Panc1 (cell line): ENCODE measurements at places on chromosomes 1 and 21.

DNA sequence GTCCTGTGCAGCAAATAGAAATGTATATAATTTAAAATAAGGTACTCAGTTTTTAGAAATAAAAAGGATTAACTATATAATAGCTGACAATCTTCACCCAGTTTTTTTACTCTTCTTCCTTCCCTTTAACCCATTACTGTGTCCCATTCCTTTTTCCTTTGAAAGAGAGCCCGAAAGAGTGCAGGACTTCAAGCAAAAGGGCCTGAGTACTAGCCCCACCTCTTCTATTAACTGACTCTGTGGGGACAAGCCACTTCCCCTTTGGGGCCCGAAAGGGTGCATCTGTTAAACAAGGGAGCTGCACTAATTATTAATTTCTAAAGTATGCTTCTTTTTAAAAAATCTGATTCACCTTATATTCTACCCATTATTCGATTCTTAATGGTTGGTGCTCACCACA is 3.3 kb downstream of the USP24 start:
- DNase-seq: no peak

- DNase-seq: no peak
Observed at GRCh38 chr1:177368255-177368654, 197.5 kb downstream of the BRINP2 start.

- DNase-seq: no peak
Observed at GRCh38 chr1:94027721-94028515, 93.0 kb downstream of the ABCA4 start.

- no peak for DNase-seq
Observed at GRCh38 chr1:70554341-70554740, 143.3 kb downstream of the CTH start.

DNA sequence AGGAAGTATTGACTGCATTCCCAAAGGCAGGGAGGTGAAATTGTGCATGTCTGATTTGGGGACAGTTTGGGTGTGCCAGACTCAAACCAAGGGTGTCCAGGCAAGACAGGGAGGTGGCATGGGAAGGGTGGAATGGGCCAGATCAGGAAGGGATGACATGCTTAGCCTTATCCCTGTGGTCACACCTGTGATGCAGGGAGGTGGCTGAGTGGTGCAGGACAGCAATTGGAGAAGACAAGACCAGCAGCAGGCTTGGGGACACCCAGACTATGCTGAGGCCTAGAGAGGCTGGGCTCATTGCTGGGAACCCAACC is 4.0 kb downstream of the FOXO6 start:
- no peak for DNase-seq
